ENCODE measurements at places on chromosomes 2 and 18. TPM values are rescaled to one million over a fixed set of nuclear protein-coding genes. Genes with fewer than 3 reads are reported as not detected.
A peak's percentile ranks its signal among the peaks of the same experiment; 100 is the strongest.

DNA sequence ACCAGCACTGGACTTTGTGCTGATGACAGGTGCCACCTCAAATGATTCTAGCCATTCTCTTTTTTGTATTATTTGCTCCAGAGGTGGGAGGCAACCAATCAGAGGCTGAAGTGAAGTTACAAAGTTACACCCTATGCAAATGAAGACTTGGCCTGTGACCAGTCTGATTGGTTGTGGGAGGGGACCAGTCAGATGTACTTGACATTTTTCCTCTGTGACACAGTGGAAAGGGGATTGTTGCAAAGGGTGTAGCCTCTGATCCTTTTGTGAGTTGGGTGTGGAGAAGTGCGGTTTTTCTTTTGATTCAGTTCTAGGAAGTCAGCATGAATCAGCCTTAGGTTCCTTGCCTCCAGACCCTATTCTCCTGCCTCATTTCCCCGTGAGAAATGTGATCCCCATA, 244.0 kb downstream of the ARL6IP6 start:
- no peak overlapping the region for H3K27ac ChIP-seq
- no peak for DNase-seq
- H3K27me3 ChIP-seq, result no peaks in the 10 kb centered on the region
- H3K36me3 ChIP-seq, result no peaks in the 10 kb centered on the region
- H3K4me1 ChIP-seq, result no peaks in the 10 kb centered on the region
- H3K4me3 ChIP-seq, result no peak overlapping the region

DNA sequence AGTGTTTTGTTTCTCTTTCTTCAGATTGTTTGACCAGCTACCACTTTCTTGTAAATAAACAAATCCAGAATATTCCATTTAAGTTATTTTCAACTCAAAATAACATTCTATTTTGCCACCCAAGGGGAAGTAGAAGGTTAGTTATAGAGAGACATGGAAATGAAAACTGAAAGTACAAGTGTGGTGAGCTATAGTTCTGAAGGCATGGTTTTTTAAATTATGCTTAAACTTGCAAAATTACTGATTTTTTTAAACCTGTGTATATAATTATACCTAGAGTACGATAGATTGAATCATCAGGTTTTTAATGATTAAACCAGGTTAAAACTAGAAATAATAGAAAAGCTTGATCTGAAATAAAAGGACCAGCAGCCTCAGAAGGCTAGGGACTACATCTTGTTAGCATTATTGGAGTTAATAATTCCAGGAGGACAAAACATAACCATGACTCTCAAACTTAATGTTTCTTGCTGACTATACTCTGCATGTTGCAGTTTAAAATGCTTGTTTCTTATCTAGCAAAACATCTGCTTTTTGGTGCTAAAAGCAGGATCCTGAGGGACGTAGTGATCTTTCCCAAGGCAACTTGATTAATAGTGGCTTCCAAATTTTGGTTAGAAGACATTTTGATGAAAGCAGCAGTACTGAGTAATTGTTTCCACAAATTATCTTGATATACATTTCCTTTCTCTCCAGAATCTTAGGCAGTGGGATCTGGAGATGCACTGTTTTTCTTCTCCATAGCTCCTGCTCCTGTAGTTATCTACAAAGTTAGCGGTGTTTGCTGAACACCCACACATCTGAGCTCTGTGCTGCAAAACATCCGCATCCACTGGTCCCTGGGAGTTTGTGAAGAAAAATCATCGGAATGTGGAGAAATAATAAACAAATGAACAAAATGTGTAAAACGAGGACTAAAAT, 327.2 kb upstream of the PKDCC start:
- no peak overlapping the region for H3K27ac ChIP-seq
- H3K36me3 ChIP-seq, result no peaks in the 10 kb centered on the region
- DNase-seq, result no peak
- H3K4me1 ChIP-seq, result no peaks in the 10 kb centered on the region
- no peak overlapping the region for H3K4me3 ChIP-seq

DNA sequence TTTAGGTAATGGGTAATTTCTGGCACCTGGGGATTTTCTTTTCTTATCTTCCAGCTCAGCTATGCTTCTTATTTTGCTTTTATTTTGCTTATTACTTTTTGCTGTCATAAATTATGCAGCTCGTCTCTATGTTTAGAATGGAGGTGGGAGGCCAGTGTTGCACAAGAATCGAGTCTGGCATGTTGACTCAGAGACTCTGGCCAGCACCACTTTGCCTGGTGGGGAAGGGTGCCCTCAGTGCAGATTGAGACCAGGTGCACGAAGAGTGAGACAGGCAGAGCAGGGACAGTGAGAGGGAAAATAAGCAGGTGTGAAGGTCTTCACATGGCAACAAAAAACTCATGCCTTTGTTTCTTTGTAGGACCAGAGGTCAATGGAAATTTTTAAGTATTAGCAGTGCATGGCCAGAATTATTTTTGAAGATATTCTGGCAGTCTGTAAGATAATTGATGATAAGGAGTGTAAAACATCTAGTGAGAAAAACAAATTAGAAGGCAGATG, 59.2 kb upstream of the SLC5A7 start:
- no peak for DNase-seq
- no peak overlapping the region for H3K27ac ChIP-seq
- no peaks in the 10 kb centered on the region for H3K27me3 ChIP-seq
- H3K4me1 ChIP-seq, result no peaks in the 10 kb centered on the region
- H3K36me3 ChIP-seq, result no peaks in the 10 kb centered on the region

The MROH2A gene
- 4.0 TPM for total RNA-seq

The ANKRD36B gene
- 32.2 TPM for total RNA-seq

DNA sequence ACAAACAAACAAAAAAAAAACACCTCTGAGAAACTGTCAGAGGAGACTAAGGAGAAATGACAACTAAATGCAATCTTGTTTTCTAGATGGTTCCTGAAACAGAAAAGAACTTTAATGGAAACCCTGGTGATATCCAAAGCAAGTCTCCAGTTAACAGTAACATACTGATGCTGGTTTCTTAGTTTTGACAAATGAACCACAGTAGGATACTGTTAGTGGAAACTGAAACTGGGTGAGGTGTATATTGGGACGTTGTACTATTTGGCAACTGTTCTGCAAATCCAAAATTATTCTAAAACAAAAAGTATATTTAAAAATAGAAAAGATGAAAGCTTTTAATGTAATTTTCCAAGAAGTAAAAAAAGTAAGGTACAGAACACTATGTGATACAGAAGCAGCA, 11.4 kb downstream of the SESTD1 start:
- H3K27me3 ChIP-seq, result no peaks in the 10 kb centered on the region
- DNase-seq, result no peak
- H3K4me3 ChIP-seq, result no peak overlapping the region
- H3K36me3 ChIP-seq, result no peaks in the 10 kb centered on the region
- H3K27ac ChIP-seq, result no peak overlapping the region

DNA sequence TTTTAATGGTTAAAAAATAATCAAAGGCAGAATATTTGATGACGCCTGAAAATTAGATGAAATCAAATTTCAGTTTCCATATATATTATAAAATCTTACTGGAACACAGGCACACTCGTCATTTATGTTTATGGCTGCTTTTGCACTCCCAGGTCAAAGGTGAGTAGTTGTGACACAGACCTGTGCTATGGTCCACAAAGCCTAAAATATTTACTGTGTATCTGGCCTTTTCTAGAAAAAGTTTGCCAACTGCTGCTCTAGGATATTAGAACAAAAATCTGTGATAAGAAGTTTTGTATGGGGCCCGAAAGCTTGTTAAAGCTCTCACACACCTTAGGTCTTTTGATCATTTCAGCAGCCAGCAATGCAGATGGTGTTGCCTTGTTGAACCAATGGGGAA, 104.3 kb downstream of the PKP4 start:
- H3K4me1 ChIP-seq, result no peaks in the 10 kb centered on the region
- H3K27me3 ChIP-seq, result no peaks in the 10 kb centered on the region
- H3K27ac ChIP-seq, result no peak overlapping the region
- no peak for DNase-seq

- no peak overlapping the region for H3K27ac ChIP-seq
- no peaks in the 10 kb centered on the region for H3K36me3 ChIP-seq
- H3K27me3 ChIP-seq, result no peaks in the 10 kb centered on the region
- no peak overlapping the region for H3K4me3 ChIP-seq
- no peaks in the 10 kb centered on the region for H3K4me1 ChIP-seq
These were observed 56.4 kb upstream of the ODC1 start for GRCh38 chr2:10504370-10504993.

The LDLRAD4 gene
- total RNA-seq, result 16.7 TPM

- H3K4me1 ChIP-seq, result peaks cover 21% of the 10 kb centered on the region
- peaks cover 23% of the 10 kb centered on the region for H3K36me3 ChIP-seq
- H3K27ac ChIP-seq, result no peak overlapping the region
- H3K27me3 ChIP-seq, result no peaks in the 10 kb centered on the region
These were observed 1.1 kb upstream of the PREB start for GRCh38 chr2:27135478-27135955.

- peak overlapping the region; percentile 66 for H3K27ac ChIP-seq
- H3K4me1 ChIP-seq, result peaks cover 45% of the 10 kb centered on the region
- H3K36me3 ChIP-seq, result no peaks in the 10 kb centered on the region
These were observed 8.0 kb downstream of the TNS1 start for GRCh38 chr2:217994776-217995274.

The PTPN4 gene
- 231 TPM for total RNA-seq

- no peaks in the 10 kb centered on the region for H3K27me3 ChIP-seq
- no peak overlapping the region for H3K4me3 ChIP-seq
- H3K4me1 ChIP-seq, result peaks cover 16% of the 10 kb centered on the region
- no peak for DNase-seq
These were observed 8.1 kb upstream of the CXCR4 start for GRCh38 chr2:136126021-136126420.

DNA sequence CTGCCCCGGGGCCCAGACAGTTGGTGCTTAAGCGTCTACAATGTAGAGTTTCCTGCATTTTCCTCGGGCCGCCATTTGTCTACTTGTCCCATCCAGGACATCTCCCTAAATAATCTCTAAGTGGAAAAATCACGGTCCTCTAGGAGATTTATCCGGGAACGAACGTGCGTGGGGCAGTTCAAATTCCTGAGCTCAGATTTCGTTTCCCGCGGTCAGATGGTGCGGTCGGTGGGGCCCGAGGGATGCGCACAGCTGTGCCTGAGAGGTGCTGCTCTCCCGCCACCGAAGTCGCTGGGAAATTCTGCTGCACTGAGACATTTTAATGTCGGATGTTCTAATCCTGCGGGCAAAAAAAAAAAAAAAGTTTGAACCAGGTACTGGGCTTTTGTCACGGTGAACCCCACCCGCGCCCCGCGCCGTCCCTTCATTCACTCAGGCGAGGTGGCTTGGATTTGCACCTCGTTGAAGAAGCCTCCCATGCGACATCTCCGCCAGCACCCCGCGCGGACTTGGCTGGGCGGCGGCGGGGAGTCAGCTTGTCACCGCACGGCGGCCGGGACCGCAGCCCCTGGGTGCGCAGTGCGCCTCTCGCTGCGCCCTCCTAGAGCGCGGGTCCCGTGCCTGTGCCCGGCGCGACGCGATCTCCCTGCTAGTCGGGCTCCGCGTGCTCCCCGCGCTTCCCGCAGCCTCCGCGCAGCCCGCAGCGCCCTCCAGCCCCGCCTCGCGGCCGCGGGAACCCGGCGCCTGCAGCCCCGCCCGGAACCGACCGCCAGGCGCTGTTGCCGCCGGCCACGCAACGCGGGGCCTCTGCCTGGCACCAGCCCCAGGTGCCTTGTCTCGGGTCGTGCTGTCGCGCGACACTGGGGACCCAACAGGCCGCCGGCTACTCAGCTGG, 191.9 kb upstream of the TCF4 start:
- H3K4me3 ChIP-seq, result peak overlapping the region; percentile 61
- no peaks in the 10 kb centered on the region for H3K27me3 ChIP-seq
- peak overlapping the region; percentile 72 for H3K27ac ChIP-seq
- DNase-seq, result peak; percentile 79
- peaks cover 13% of the 10 kb centered on the region for H3K4me1 ChIP-seq
- H3K36me3 ChIP-seq, result no peaks in the 10 kb centered on the region

The AQP12A gene
- not detected for total RNA-seq

- H3K27ac ChIP-seq, result no peak overlapping the region
- H3K36me3 ChIP-seq, result no peaks in the 10 kb centered on the region
- H3K4me1 ChIP-seq, result peaks cover 8% of the 10 kb centered on the region
- no peak for DNase-seq
- H3K27me3 ChIP-seq, result no peaks in the 10 kb centered on the region
These were observed 146.8 kb downstream of the SEPTIN10 start for GRCh38 chr2:109466674-109467575.

GRCh38 chr2:70181363-70181956, 9.4 kb downstream of the C2orf42 start:
- H3K27me3 ChIP-seq, result no peaks in the 10 kb centered on the region
- H3K4me3 ChIP-seq, result no peak overlapping the region
- peaks cover 63% of the 10 kb centered on the region for H3K36me3 ChIP-seq
- H3K27ac ChIP-seq, result no peak overlapping the region
- no peaks in the 10 kb centered on the region for H3K4me1 ChIP-seq

The CBLN2 gene
- total RNA-seq, result 3.8 TPM

DNA sequence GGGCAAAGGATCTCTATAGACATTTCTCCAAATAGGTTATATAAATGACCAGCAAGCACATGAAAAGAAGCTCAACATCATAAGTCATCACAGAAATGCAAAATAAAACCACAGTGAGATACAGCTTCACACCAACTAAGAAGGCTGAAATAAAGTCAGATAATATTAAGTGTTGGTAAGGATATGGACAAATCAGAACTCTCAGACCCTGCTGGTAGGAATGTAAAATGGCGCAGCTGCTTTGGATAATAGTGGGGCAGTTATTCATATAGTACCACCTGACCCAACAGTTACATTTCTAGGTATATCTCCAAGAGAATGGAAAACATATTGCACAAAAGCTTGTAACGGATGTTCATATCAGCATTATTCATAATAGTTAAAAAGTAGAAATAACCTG, 14.0 kb downstream of the EPB41L5 start:
- H3K27me3 ChIP-seq, result no peaks in the 10 kb centered on the region
- no peak overlapping the region for H3K4me3 ChIP-seq
- H3K4me1 ChIP-seq, result peaks cover 2% of the 10 kb centered on the region
- no peak for DNase-seq

GRCh38 chr2:100976645-100977391, 25.3 kb upstream of the RPL31 start:
- H3K27ac ChIP-seq, result peak overlapping the region; percentile 76
- peak; percentile 59 for DNase-seq
- H3K36me3 ChIP-seq, result peaks cover 82% of the 10 kb centered on the region
- H3K27me3 ChIP-seq, result no peaks in the 10 kb centered on the region

Measured in stomach (tissue), 19 donors.